ENCODE measurements at places on chromosomes 3 and 15. TPM values are rescaled to one million over a fixed set of nuclear protein-coding genes. Genes with fewer than 3 reads are reported as not detected.

Gene IL17RC
- total RNA-seq: 0.61 TPM

DNA sequence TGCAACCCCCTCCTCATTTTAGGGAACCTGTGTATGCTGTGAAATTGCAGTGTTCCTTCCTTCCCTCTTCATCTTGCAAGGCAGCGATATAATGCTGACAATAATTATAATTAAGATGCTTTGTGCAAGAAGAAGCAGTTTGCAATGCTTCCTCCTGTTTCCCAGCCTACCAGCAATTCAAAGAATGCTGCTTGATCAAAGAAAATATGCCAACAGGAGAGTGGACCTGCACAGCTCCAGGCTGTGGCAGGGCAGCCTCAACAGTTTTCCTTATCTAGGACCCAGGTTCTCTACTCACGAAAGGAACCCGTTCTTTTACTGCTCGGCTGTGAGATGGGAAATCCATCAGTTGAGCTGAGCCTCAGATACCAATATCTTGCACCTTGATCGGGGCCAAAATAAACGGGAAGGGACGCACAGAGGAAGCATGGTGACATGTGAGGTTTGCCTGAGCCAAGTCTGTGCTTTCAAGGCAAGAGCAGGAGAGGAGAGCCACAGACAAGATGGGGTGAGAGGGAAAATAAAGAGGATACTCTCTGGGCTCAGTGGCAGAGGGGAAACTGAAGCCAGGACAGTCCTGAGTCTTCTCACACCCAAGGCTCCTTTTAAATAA is 22.6 kb upstream of the LRTM1 start:
- no peak for DNase-seq

- peak; percentile 69 for DNase-seq
Measured at GRCh38 chr3:46998121-46998851, 18.8 kb downstream of the NBEAL2 start.

DNA sequence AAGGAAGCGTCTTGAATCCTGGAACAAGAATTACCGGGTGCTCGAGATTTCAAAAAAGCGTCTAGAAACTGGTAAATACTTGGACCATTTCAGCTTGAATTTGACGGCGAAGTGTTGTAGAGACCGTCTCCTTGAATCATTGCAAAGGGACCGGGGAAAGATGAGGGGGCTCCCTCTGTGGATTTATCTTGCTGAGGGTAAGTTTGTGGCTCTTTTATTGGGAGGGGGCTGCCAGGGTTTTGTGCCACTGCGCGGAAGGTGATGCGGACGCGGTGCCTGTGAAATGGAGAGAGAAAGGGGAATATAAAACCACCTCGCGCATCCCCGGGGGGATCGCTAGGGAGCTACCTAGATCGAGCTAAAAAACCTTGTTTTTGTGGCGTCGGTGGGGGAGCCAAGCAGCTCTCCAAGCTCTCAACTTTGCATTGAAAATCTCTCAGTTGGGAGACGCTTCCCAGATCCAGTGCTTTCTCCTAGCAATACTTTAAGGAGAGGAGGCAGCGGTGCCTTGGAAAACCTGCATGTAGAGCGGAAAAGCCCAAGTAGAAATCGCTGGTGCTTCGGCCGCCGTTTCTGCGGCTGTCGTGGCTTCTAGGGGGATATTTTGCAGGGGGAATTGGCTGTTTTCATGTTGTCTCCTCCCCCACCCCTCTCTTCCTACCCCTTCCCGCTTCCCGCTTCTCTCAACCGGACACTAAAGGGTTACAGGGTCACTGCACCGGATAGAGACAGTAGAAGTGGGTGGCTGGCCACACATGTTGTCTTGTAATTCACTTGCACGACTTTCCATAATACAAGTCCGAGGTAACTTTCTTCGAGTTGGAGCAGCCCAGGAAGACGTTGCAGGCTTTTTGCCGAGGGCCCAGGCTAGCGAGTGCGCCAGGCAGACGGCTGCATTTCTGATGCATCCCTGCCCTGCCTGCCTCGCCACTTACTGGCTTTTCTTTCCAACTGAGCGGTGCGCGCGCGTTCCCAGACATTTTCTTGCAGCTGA is 187.6 kb downstream of the NLGN1 start:
- no peak for DNase-seq

Gene COL6A5
- not detected for total RNA-seq

DNA sequence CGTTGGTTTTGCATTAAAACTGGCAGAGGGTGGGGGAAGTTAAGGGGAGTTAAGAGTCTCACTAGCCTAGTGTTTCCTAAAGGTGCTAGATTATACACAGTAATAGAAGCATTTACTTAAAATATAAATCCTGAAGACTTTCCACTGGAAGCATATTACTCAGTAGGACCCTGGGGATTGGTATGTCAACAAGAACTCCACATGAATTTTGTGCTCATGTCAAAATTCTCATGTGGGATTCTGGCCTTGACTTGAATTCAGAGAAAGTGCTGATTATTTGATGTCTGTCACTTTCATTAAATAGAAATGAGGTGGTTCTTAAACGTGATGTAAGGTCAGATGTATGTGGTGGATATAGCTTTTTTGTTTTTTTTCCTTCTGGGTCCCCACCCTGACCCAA is 997.2 kb downstream of the TUSC7 start:
- DNase-seq: no peak

DNA sequence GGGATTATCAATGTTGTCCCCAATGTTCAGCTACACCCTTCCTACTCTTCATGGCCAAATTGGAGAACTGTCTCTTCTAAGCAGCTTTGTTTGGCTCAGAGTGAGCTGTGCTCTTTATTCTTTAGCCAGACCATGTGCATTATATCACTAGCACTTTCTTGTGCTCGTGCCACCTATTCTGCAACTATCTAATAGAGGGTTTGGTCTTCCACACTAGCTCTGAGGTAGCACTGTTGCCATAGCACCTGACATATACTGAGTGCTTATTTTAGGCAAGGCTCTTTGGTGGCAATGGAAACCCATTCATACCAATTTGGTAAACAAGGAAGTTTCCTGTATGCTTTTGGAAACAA is 394.3 kb upstream of the C2CD4B start:
- DNase-seq: no peak

DNA sequence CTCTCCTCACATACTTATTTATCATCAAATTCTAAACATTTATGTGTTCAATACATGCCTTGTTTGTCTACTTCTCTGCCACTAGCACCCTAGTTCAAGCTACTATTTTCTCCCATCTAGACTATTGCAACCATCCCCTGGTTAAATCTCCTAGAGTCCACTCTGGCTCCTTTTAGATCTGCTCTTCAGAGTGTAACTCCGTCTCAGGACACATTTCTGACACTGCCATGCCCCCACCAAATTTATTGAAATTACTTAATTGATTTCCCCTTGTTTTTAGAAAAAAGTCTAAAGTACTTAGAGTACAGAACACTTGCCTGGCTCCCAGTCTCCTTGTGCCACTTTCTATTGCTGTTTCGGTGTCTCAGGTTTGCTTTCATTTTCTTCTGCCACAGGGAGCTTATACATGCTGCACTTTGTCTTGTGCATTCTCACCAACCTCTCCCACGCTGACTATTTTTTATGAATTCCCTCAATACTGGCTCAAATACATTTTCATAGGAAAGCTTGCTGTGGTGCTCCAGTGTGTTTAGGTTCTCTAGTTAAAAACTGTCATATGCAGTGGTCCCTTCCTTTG is 792.3 kb downstream of the DIPK2A start:
- DNase-seq: no peak

Gene APEH
- total RNA-seq: 130 TPM

DNA sequence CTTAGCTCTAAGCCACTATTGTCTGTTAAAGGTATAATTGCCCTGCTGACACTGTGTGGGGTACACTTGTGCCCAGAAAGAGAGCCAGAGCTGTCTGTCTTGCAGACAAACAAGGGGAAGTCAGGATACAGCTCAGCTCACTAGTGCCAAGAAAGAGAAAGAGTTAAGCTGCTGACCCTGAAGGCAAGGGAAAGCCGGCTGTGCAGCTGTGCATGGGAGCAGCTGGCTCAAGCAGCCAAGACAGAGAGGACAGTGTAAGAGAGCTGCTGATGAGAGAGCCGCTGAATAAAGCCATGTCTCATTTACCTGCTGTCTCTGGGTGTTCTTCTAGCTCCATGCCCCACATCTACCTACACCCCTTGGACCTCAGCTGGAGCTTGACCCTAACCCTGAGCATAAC is 428.1 kb upstream of the NAALADL2 start:
- no peak for DNase-seq

GRCh38 chr15:70608144-70608543 is 155.2 kb downstream of the UACA start:
- no peak for DNase-seq

Gene TRH
- total RNA-seq: not detected

- DNase-seq: no peak
Measured at GRCh38 chr3:118208642-118209041, 826.0 kb downstream of the IGSF11 start.

- DNase-seq: no peak
Measured at GRCh38 chr15:61041886-61042285, 187.2 kb downstream of the RORA start.

All from CD4-positive, alpha-beta memory T cell (primary cell).